Fibroblast of the conjunctiva (primary cell): ENCODE measurements at places on chromosomes 3 and 15.

DNA sequence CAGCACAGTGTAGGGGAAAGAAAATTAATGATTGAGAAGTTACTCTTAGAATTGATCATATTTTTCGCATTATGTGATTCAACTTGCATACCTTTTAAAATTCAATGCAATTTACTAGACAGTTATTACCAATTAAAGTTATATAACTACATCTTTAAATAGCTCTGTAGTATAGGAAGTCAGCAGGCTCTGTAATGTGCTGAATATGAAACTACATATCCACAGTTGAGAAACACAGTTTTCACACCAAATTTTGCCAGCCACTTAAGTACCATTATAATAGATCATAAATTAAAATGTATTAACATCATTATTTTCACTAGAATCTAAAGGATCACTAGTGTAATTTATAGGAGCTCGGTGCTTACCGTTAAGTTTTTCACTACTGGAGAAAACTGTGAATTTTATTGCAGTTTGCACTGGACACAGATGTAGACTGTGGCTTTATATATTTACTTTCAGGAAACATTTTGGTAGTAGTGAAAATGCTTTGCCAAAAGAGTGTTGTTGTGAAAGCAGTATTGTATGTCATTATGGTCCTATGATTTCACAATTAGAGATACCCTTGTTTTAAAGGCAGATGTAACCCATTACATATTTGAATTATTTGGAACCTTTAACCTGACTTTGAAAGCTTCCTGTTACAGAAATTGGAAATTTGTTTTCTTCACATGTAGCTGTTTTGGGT, 113.6 kb downstream of the PLCL2 start:
- no peak for DNase-seq

DNA sequence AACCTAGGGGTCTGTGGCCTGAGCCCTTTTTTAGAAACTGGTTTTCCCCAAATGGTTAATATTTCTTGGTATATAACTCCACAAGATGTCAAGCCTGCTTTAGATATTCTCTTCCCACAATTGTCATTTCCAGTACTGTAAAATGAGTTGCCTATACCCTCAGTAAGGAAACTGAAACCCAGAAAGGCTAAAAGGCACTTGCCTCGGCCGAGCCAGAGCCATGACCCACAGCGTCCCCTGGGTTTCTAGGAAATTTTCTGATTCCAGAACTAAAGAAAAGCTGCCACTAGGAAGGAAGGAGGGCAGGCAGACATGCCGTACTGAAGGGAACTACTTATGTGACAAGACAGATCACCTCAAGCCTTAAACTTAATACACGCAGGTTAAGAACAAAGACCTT, 59.1 kb downstream of the ATP8B4 start:
- DNase-seq: no peak

- no peak for DNase-seq
Observed at GRCh38 chr15:96274698-96275097, 55.8 kb upstream of the NR2F2 start.

DNA sequence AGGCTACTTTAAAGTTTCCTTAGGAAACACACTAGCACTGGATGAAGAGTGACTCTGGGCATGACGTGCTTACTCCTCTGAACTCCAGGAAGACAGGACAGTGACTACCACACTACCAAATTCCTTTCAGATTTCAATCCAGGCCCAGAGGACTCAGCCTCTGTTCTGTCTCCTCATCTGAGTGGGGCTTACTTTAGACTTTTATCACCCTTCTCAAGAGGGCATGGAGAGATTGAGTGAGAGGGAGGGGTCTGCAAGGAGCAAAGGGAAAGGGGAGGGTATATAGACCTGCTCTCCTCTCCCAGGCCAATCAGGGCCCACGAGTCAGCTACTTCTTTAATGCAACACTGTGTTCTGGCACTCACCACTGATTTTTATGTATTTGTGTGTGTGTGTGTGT, 29.4 kb upstream of the RSL24D1 start:
- no peak for DNase-seq

DNA sequence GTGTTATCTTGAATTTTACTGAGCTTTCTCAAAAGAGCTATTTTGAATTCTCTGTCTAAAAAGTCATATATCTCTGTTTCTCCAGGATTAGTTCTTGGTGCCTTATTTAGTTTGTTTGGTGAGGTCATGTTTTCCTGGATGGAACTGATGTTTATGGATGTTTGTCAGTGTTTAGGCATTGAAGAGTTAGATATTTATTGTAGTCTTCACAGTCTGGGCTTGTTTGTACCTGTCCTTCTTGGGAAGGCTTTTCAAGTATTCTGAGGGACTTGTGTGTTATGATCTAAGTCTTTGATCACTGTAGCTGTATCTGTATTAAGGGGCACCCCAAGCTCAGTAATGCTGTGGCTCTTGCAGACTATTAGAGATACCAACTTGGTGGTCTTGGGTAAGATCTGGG, 10.6 kb upstream of the RAD51 start:
- no peak for DNase-seq

- no peak for DNase-seq
Observed at GRCh38 chr3:52998771-52999513, 46.9 kb downstream of the SFMBT1 start.

GRCh38 chr3:13687517-13687943, 138.6 kb downstream of the FBLN2 start:
- no peak for DNase-seq

DNA sequence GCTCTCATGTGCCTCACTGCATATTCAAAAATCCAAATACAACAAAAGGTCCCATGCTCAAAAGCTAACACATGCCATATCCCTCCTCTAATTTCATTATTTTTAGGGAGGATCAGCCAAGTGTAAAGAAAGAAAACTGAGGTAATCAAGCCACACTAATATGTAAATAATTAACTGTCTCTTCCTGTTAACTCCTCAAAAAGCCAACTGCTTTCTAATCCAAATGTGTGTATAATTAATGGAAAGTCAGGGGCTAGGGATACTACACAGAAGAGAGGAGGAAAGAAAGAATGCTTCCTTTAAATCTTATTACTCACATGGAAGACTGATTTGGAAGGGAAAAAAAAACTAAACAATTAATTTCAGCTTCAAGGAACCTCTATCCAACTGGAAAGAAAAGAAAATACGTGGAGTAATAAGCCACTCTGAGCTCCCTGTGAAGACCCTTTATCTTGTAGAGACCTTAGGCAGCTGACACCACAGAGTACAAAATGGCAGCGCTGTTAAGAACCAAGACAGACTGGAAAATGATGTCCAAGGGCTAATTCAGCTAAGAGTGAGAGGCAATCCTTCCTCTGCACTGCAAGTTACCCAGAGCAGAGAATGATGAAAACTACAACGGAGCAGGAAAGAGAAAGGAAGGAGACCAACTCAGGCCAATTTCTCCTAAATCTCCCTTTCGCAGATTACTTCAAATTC, 56.8 kb downstream of the ZNF148 start:
- DNase-seq: no peak

DNA sequence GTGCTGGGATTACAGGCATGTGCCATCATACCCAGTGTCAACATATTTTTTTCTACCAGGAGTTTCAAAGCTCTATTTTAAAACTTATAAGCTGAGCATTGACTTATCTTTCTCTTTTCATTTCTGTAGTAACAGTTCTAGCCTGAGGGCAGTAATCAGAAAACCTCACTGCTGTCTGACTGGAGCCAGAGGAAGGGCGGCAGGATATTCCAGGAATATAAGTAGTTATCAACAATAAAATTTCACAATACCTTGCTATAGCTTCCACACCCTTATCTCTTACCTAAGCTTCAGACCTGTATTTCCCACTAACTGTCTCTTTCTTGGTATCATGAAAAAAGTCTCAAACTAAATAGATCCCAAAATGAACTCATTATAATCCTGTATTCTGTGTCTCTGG, 5.1 kb upstream of the NEDD4 start:
- DNase-seq: no peak

- DNase-seq: no peak
Observed at GRCh38 chr3:181561139-181562031, 150.3 kb upstream of the SOX2 start.

DNA sequence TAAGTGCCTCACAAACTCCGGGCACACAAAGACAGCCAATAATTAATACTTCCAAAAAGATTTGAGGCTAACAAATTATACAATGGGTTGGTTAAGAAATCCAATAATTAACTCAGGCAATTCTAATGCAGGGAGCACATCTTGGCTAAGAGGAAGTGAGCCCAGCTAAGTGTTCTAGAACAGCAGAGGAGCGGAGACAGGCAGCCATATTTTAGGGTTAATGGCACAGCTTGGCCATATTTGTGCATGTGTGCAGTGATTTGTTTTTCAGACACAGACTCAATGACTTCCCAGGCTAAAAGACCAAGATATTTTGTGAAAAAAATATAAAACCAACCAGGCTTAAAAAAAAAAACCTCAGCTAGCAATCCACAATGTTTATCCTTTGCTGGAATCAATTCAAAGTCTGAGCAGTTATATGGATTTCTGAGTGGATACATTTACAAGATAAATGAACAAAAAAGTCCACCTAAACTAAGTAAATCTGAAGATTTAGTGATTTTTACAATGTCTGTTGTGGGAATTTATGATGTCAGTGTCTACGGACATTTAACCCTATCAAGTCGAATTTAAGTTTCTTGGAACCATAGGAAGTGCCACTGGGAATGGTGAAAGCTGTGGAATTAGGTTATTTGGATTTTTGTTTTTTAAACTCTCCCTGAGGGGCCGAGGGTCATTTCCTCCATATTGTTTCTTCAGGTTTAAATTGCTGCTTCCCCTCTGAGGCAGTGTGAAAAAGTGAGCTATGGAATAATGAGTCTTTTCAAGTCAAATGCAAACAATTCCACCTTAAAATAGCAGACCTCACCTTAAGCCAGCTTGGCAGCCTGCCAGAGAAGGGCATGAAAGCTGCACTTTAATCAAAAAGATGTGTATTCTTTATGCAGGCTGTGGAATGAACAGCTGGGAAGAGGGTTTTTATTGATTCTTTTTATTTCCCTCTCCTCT, 413.7 kb upstream of the TBL1XR1 start:
- DNase-seq: no peak

DNA sequence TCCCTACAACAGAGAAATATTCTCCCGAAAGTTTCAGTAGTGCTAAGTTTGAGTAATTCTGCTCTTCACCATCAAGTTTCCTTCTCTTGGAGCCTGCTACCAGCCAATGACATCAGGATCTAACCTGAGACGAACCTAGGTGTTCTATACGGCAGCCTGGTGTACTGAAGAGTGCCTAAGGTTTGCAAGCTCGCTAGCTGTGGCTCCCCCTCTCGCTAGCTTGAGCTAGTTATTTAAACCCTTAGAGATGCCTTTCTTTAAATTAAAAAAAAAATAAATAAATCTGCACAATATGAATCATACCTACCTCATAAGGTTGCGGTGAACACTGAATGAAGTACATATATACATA, 1.4 kb upstream of the COL8A1 start:
- DNase-seq: peak; percentile 37

- DNase-seq: no peak
Observed at GRCh38 chr15:31211353-31211752, 109.8 kb upstream of the TRPM1 start.

GRCh38 chr3:166123576-166123975, 286.4 kb upstream of the BCHE start:
- no peak for DNase-seq

GRCh38 chr15:80404761-80405553, 775 bp downstream of the ARNT2 start:
- no peak for DNase-seq

- no peak for DNase-seq
Observed at GRCh38 chr3:30040126-30040525, 566.3 kb upstream of the TGFBR2 start.

DNA sequence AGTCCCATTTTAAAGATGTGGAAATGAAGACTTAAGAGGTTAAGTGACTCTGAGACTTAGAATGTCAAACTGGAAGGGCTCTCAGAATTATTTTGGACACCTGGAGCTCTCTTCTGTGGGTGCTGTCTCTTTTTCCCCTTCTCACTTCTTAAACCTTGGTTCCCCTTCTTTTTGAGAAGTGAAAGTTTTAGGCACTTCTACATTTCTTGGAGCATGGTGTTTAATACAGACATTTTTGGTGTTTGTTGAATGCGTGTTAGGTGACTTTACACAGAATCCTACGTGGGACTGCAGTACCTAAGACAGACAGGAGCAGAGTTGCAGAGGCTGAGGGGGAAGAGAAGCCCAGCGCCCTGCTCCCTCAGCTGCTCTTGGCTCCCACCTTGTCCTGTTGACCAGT, 133.3 kb downstream of the MDFIC2 start:
- DNase-seq: no peak

DNA sequence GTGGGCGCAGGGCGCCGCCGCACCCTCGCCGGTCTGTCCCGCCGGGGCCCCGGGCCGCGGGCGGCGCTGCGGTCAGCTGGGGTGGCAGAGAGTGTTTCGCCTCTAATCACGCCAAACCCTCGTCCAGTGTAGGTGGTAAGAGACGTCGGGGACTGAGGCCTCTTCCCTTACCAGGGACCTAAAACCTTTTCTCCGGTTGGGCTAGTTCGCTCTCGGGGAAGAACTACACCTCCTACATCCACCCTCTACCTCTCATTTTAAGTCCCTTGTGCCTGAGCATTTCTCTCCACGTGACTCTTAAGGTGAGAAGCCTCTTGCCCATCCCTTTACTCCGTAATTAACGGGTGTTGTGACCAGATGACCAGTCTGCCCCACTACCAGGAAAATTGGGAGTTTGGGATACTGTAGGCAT, 520 bp downstream of the TMEM42 start:
- no peak for DNase-seq

DNA sequence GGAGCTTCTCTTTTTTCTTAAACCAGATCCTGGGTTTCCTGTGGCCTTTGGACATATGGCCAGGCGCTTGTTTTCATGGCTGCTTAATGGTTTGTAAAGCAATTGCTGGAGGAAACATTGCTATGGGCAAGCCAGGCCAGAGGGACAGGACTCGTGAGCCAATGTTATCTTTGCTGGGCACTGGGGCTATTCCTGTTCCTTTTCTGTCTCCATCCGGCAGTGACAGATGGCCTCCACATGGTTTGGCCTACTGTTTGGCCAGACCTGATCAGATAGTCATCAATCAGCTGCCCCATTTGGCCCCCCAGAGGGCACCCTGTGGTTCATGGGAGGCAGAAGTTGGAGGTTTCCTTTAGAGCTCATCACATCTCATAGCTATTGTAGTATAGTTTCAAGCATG, 326.1 kb upstream of the ROPN1 start:
- no peak for DNase-seq

DNA sequence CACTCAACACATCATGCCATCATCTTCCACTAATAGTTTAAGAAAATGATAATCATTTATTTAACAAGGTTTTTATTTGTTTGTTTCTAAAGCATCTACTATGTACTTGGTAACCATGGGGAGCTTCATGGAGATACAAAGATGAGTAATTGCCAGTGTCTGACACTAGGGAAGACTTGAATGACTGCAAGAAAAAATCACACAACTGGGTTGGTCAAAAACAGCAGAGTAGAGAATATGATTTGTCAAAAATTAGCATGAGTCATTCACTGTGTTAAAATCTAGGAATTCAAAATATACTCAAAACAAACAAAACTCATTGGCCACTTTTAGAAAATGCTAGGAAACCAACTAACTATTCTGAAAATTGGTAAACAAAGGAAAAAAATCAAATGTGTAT, 6.3 kb downstream of the BNC1 start:
- peak; percentile 69 for DNase-seq

GRCh38 chr15:40456299-40456712, 14.5 kb upstream of the CHST14 start:
- DNase-seq: no peak

- DNase-seq: no peak
Observed at GRCh38 chr3:49428752-49429080, 408 bp downstream of the NICN1 start.
